ENCODE measurements at places on chromosomes 4 and X.

DNA sequence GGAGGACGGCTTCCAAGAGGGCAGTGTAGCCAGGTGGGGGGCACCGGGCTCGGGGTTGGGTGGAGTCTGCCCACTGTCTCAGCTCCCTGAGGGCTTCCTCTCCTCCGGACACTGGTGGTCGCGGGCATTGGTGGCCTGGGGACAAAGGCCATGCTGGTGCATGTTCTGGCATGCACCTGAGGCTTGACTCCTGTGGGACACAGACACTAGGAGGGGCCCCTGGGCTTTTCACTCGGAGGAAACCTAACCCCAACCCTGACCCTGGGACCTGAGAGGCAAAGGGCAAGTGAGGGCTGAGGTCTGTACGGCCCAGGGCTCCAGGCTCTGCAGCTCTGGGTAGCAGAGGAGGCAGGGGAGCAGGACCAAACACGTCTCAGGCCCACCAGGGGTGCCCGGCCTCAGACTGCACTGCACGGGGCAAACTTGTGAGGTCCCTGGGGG, 22.3 kb upstream of the FGFR3 start:
- no peak for DNase-seq

GRCh38 chr4:53199356-53199755, 166.5 kb downstream of the SCFD2 start:
- no peak for DNase-seq

DNA sequence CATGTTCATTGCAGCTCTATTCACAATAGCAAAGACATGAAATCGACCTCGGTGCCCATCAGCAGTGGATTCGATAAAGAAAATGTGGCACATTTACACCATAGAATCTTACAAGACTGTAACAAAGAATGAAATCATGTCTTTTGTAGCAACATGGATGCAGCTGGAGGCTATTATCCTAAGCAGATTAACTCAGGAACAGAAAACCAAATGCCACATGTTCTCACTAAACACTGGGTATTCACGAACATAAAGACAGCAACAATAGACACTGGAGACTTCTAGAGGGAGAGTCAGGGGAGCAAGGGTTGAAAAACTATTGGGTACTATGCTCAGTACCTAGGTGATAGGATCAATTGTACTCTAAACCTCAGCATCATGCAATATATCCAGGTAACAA, 180.5 kb downstream of the PPP1R2C start:
- DNase-seq: no peak

DNA sequence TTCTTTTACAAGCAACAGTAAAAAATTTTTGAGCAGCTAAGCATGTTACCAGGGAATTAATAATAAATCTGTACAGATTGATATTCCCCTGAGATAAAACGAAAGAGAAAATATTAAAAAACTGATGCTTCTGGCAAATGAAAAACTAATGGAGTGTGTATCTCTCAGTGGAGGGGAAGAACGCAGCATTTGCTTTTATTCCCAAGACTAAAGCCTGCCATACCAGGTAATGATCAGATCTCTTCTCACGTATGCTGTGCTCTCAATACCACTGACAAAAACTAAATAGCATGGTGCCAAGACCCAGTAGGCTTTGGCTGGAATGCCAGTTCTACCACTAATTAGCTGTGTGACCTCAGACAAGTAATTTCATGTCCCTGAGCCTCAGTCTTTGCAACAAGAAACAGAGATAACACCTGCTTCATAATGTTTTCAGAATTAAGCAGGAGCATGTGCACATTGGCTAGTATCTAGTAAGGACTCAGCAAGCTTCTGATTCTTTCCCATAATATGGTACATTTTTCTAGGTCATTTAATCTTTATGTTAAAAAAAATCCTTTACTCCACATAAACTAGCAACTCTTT, 179.6 kb downstream of the CENPC start:
- DNase-seq: no peak

DNA sequence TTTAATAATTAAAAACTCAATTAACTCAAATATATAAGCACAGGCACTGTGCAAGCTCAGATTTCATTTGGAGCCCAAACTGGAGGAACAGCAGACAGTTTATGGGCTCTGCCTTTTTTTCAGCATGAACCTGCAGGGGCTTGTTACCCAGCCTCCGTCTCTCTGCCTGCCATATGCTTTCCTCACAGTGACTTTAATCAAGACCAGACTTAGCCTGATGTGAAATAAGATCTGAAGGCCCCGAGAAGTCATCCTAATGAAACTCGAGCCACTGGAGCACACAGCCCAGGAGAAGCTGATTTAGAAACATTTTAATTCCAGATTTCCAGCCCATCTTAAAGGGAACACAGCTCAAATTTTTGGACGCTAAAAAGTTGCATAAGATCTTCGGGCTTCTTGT, 55.6 kb downstream of the SPATA18 start:
- no peak for DNase-seq

- no peak for DNase-seq
Observed at GRCh38 chr4:96744676-96745075, 904.8 kb downstream of the PDHA2 start.

DNA sequence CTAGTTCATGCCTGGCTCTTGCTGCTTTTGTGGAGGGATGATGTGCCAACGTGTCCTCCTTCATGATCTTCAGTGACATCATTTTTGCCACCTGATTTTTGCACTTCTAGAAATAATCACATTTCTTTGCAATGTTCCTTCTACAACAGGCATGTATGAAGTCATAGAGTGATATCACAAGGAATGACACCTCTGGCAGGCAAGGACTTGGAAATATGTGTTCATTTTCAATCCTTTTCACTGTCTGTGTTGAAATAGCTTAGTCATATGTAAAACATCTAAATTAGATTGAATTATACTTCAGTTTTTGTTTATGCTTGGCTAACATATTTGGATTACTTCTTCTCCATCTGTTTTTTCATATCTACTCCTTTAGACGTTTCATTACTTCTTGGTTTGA, 221.2 kb upstream of the STK26 start:
- no peak for DNase-seq

GRCh38 chr4:21790438-21791029, 158.0 kb downstream of the KCNIP4 start:
- no peak for DNase-seq

Data from thyroid gland (tissue), 4 donors.